Thoracic aorta (tissue), 2 donors: ENCODE measurements at places on chromosomes 3 and 15. TPM values are rescaled to one million over a fixed set of nuclear protein-coding genes. Genes with fewer than 3 reads are reported as not detected.

- DNase-seq, result no peak
Measured at GRCh38 chr3:46090161-46090591, 62.9 kb upstream of the XCR1 start.

DNA sequence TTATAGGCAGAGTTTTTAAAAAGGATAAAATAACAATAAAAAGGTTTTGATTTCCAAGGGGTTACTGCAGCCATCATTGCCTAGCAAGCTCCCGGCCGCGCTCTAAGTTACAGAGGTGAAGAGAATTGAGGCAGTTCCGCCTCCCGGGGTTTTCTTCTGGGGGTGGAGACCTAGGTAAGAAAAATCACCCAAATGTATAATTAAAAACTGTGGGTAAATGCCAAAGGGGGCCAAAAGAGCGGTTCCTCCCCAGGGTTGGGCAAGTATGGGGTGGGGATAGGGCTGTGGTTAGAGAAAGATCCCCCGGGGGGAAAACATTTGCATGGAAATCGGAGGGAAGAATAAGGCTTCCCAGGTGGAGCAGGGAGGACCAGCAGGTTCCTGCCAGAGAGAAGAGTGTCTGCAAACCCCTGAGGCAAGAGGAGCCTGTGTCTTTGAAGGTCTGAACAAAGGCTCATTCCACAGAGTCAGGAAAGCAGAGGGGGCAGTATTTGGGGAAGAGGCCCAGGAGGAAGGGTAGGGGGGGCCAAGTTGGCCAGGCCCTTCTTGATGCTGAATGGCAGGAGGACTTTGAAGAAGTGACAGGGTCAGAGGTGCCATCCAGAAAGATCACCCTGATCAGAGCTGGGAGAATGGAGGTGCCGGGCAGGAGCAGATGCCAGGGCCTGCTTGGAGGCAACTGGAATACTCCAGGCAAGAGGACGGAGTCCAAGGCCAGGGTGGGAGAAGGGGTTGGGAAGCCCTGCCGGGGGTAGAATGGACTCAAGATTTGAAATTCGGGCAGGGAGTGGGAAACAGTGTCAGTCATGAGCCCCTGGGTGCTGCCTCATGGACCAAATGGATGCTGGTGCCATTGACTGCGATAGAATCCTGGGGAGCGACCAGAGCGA, 152.9 kb upstream of the RGMA start:
- DNase-seq, result no peak

GRCh38 chr3:15541371-15541770, 19.9 kb upstream of the COLQ start:
- no peak for DNase-seq

GRCh38 chr3:197244751-197245150, 53.7 kb downstream of the DLG1 start:
- no peak for DNase-seq

- no peak for DNase-seq
Measured at GRCh38 chr3:128714887-128715491, 11.0 kb upstream of the RAB7A start.

DNA sequence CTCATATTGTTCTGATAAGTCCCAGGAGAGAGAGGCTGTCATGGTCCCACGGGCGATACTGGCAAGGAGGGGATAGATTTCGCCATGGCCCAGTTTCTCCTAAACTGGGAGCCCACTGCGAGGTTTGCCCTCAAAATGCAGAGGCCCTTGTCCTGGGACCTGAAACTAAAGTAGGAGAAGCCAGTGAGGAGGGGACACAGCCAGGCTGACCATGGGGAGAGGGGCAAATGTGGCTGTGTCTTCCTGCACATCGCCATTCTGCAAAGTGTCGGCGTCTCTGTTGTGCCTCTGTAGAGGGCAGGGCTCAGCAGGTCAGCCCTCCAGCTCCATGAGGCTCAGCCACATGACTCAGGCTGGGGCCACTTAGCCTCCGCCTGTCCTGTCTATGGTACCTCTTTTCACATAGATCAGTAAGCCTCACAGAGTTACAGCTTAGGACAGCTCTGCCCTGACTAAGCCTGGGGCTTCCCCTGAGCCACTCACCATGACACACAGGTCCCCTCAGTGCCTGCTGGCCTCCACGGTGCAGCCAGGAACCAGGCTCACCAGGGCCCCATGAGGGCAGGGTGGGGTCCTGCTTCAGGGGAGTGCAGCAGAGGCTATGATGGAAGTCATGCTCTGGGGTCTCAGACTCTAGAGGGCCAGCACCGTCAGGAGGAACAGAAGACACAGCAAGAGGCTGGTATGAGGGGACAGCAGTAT, 28.6 kb upstream of the PLXNA1 start:
- no peak for DNase-seq

GRCh38 chr15:58931987-58932588, 1.4 kb downstream of the SLTM start:
- no peak for DNase-seq

DNA sequence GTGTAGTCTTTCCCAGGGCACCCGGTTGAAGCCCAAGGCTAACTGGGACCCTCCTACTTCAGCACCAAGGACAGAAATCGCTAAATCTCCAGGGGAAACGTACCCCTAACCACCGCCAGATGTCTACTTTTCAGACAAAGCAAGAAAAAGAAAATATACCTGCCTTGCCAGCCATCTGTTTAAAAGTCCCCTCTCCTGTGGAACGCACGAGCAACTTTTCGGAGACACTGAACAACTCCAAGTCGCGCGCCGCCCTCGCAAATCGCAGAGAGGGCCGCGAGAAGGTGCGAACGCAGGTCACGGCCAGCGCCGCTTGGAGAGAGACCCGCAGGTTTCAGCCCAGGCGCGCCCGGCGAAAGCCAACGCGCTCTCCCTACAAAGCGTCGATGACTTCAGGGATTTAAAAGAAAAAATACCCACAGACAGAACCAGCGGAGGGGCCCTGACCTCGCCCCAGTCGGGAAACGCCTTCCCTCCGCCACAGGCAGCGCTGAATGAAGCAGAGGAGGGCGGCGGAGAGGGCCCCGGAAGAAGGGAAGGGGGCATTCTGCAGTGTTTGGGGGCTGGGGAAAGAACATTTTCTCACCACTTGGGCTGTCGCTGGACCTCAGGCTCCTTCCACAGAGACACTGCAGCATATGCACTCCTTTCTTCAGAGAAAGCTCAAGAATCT, 213.1 kb downstream of the FGF12 start:
- DNase-seq, result no peak

- DNase-seq, result no peak
Measured at GRCh38 chr15:31280046-31280830, 46.4 kb upstream of the KLF13 start.

- no peak for DNase-seq
Measured at GRCh38 chr3:144875211-144875610, 903.6 kb downstream of the DIPK2A start.

- DNase-seq, result no peak
Measured at GRCh38 chr15:35104526-35105147, 19.5 kb upstream of the NANOGP8 start.

The KNG1 gene
- not detected for total RNA-seq

GRCh38 chr15:77070180-77070494, 772 bp downstream of the TSPAN3 start:
- no peak for DNase-seq

DNA sequence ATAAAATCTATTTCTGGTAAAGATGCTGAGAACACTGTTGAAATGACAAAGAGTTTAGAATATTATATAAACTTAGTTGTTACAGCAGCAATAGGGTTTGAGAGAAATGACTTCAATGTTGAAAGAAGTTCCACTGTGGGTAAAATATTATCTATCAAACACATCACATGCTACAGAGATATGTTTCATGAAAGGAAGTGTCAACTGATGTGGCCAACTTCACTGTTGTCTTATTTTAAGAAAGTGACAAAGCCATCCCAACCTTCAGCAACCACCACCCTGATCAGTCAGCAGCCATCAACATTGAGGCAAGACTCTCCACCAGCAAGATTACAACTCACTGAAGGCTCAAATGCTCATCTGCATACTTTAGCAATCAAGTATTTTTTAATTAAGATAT, 20.2 kb downstream of the TMEM39A start:
- no peak for DNase-seq

DNA sequence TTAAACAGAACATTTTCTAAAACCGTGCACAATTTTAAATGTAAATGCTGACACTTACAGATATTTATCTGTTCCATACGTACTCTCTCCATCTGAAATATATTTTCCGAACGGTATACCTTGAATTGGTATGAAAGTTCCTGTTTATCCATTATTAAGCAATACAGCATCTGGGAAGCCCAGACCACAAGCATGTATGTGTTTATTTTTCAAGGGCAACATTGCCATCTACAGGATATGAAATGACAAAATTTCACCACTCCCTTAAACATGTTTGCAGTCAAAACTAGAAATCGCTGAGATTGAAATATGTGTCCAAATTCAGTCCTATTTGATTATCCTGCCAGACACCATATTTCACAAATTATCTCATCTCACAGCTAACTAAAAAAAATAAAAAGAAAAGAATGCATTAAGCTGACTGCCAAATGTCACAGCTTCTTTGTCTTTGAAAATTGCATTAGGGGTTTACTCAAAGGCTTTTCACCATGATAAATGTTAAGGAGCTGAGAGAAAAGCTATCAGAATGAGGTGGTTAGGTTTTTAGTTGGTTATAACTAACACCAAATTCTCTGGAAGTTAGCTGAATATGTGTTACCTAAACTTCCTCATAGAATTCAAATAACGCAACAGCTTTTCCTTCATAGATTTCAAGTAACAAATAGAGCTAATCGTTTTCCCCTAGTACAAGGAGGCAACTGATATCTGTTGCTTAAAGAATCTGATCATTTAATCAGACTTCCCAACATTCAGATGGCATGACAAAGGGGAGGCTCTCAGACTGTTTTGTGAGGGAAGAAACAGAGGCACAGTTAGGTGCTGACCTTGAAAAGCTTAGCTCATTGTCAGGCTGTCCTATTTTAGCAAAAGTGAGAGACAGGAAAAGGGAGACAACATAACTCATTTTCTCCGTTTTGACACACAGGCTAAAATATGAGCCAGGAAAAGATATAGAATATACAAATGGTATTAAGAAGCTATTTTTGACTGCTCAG, 533.1 kb downstream of the TBL1XR1 start:
- no peak for DNase-seq

The UBA3 gene
- 69.4 TPM for total RNA-seq

The SEMA4B gene
- 26.9 TPM for total RNA-seq
